ENCODE measurements at places on chromosomes 1 and 21.

DNA sequence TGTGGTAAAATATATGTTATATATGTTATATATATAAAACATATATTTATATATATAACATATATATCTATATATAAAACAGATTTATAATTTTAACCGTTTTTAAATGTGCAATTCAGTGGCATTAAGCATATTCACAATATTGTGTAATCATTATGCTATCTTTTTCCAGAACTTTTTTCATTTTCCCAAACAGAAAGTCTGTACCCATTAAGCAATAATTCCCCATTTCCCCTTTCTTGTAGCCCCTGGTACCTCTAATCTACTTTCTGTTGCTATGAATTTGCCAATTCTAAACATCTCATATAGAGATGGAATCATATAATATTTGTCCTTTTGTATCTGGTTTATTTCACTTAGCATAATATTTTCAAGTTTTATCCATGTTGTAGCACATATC lies 10.7 kb upstream of the ARHGEF11 start:
- DNase-seq, result no peak

GRCh38 chr1:1121611-1122077 lies 5.8 kb upstream of the C1orf159 start:
- no peak for DNase-seq

GRCh38 chr1:219837274-219837993 lies 90.9 kb downstream of the SLC30A10 start:
- DNase-seq, result no peak

DNA sequence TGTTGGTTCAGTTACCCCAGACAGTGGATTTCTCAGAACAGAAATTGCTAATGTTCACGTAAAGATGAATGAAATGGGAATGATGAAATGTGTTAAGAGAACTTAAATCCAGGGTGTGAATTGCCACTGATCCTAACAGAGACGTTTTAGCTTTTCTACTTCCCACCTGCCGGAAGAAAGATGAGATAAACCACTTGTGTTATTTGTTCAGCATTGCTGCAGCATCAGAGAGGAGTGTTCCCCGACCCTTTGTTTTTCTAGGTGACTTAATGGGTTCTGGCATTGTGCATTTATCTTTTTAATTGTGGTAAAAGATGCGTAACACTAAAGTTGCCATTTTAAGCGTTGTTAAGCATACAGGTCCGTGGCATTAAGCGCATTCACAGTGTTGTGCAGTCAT lies 122.3 kb downstream of the GALNT2 start:
- no peak for DNase-seq

- peak; percentile 64 for DNase-seq
These were observed 113.1 kb upstream of the IRF2BP2 start for GRCh38 chr1:234722904-234723720.

DNA sequence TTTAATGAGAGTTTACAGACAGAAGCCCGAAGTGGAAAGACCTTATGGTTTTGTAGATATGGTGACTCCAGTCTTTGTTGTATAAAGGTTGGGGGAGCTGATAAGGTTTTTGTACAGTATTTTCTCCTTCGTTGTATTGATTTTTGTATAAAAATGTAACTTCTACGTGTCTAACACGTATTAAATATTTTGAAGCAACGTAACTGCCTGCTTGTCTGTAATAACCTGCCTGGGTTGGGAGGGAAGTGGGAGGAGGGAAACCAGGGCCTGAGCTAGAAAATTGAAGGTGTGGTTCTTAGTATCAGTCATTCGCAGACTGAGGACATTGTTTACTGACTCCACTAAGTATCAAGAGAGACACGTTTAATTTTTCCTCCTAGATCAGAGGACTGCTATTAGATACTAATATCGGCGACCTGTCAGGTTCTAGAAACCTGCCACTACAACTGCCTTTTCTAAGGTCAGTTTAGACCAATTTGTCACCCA lies 2.2 kb downstream of the IER5 start:
- peak; percentile 59 for DNase-seq

- no peak for DNase-seq
These were observed 9.8 kb upstream of the IRF2BP2 start for GRCh38 chr1:234619794-234620247.

DNA sequence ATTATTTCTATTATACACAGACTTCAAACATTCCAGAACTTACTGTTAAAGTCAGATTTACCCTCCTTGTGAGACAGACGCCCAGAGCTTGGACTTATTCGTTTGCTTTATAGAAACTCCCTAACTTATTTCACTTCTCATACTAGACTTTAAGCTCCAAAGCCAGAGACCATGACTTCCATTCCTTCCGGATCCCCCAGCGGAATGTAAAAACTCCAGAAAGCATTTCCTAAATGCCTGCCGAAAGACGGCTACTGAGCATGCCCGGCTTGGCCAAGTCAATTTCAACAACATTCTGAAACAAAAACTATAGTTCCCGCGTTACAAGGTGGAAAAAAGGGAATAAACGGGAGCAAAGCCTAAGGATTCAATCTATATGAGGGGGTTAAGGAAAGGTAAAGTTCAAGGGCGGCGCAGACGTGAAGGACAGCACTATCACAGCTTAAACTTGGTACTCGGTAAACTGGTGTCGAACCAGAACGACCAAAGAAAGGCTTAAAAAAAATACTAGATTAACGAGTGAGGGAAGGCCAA lies 1.1 kb downstream of the USP48 start:
- no peak for DNase-seq

DNA sequence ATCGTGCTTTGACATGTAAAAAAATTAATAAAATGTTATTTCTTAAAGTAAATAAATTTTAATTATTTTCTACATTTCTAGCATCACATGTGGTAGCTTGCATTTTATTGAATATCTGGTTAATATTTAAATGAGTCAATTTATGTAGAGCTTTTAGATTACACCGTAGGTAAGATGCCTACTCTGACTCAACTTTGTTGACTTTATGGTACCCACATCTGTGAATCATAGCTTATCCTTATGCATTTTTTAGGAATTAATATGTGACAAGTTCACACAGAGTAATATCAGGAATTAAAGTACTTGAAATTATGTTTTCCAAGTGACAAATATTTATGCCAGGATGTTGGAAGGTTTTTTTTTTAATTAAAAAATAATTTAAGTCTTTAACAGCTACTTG lies 120.7 kb downstream of the LEPR start:
- no peak for DNase-seq

DNA sequence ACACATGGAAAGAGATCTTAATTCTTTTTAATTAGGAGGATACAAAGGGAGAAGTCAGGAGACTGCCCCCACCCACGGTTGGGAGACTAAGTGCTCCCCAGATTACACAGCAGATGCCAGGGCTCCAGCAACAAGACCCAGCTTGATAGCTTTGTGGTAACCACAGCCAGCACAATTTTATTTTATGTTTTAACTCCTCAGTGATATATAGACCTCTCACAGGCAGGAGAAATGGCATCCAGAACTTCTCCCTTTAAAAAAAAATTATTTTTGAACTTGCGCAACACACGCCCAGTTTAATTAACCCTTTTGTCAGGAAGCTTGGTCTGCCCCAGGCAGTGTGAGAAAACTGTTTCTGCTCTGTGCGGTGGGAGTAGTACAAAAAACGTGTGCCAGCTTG lies 62.6 kb upstream of the ACOT11 start:
- DNase-seq, result no peak

- no peak for DNase-seq
These were observed 3.8 kb downstream of the C1orf35 start for GRCh38 chr1:228099331-228099732.

DNA sequence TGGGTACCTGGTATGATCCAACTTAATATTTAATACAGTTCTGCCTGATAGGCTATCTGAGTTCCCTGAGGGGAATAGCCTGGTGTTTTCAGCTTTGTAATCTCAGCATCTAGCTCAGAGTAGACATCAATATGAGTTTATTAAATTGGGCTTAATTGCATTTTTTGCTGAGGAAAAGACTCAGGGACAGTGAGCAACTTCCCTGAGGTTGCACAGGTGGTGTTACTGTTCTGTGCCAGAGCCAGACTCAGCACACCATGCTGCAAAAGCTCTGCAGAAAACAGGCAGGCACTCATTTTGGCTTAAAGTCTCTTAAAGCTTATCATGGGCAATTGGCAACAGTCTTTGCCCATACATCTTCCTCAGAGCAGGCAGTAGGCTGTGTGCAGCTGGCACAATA lies 90.5 kb upstream of the JUN start:
- no peak for DNase-seq

DNA sequence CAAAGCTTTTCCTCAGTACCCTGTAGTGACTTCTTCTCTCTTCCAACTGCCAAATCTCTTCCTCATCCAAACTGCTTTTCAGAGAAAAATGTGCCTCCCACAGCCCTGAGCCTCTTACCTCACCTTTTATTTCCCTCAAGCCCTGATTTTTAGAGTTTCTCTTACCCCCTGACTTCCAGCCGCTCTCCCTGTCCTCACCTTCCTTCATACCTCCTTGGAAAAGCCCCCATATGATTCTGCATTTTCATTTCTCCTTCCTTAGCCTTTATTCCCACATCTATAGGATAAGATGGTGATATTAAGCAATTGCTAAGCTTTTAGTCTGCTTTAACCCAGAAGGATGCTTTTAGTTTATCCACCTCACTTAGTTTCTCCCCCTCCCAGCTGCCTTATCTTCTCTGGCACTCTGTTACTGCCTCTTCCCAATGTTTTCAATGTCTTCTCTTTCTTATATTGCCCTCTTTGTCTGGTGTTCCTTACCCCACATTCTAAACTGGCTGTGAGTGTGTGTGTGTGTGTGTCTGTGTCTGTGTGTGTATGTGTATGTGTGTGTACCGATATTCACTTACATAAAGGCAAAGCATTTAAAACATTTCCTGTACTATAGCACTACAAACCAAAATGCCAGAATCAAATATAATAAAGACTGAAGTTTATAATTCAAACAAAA lies at the start of gene CD1B:
Gene CD1B, minus strand, starts transcription at position 51 of the 670 bp plus-strand sequence. CDS start 108 bp downstream, outside the sequence.
- DNase-seq, result no peak

GRCh38 chr1:212256369-212256768 lies 28.8 kb upstream of the PPP2R5A start:
- no peak for DNase-seq

GRCh38 chr1:196423612-196424011 lies 184.6 kb downstream of the KCNT2 start:
- no peak for DNase-seq

GRCh38 chr1:24737368-24738117 lies 7.7 kb upstream of the CLIC4 start:
- DNase-seq, result no peak

All from T-helper 2 cell treated with Interferon-gamma antibody and Interleukin-4, amounts not matched to agents 5 μg/mL and 100 μg/mL, for 36 hours (primary cell).